ENCODE measurements at places on chromosomes 3 and 15. TPM values are rescaled to one million over a fixed set of nuclear protein-coding genes. Genes with fewer than 3 reads are reported as not detected.
A peak's percentile ranks its signal among the peaks of the same experiment; 100 is the strongest.

GRCh38 chr3:12574131-12574530 is 17.2 kb downstream of the MKRN2 start:
- DNase-seq: no peak

DNA sequence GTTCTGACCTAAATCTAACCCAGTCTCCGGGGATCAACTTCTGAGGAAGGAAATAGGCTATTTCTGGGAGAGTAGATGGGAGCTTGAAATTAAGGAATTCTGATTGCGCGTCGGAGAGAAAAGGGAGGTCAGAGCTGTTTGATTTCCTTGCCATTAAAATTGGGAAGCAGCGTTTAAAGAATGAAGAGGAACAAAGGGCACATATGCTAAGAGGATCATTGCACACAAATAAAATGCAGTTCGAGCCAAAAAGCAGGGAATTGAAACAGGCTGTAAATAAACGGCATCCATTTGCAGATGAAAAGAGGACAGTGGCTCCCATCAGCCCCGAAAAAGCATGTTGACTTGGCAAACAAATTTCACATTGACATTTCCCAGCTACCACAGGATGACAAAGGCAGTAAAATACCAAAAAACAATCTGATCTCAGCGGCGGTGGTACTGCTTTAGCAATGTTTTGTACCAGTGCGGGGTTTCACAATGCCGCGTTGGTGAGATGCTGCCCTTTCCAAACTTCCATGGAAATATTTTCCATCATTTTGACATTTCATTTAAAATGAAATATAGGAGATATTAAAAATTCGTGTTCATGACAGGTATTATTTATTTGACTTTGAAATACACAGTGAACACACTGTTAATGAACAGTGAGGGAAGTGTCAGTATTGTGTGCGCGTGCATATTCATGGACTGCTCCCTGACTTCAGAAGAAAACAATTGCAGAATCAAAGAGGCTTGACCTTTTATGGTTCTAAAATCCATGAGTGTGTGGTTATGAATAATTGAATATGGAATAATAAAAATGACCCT is 108.8 kb downstream of the SQOR start:
- DNase-seq: no peak

GRCh38 chr15:36364377-36364776 is 215.0 kb upstream of the CDIN1 start:
- DNase-seq: no peak

GRCh38 chr3:42133500-42134298 is 42.5 kb downstream of the TRAK1 start:
- DNase-seq: no peak

- DNase-seq: no peak
Observed at GRCh38 chr3:111993038-111993437, 5.7 kb upstream of the TAGLN3 start.

DNA sequence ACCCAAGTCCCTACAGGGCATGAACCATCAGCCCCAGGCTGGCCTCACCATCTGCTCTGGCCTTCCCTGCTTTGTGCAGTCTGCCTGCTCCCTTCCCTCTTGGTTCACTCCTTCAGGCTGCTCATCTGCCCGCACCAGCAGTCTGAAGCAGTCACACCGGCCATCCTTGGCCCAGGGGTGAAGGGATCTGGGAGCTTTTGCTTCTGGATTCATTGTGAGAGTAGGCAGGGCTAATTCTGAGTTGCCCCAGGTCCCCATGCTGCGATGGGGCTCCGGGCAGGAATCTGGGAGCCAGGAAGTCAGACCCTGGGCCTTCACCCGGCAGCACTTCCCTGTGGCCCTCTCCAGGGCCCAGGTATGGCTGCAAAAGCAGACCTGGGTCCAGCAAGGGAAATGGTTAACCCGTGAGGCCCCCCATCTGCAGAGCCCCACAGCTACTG is 99.7 kb downstream of the VGLL4 start:
- DNase-seq: no peak

DNA sequence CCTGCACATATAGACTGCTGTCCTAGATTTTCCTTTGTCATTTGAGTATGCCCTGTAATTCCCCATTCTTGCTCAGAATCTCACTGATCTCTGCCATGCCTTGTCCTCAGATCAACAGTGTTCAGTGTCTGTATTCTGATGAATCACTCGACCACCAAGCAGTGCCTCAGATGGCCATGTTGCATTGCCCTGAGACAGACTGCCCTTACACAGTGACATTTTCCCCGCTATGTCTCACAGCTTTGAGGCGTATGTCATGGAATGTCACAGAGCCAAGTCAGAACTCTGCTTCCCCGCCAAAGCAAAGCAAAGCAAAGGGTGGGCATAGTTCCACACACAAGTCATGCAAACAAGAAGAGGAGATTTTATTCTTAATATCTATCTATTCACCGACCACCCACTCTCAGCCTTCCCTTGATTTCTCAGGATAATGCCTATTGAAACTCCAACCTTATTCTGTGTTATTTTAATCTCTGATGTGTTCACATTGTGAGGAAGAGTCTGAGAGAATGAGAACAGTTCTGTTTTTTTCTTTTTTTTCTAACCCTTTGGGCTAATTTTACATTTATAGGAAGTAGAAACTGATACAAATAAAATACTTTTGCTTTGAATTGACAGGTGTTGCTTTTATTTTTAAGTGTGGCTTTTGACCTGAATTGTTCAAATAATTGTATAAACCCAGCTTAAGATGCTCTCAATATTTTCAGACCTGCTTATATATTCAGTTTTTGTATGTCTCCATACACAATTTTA is 16.9 kb upstream of the PSMD6 start:
- no peak for DNase-seq

DNA sequence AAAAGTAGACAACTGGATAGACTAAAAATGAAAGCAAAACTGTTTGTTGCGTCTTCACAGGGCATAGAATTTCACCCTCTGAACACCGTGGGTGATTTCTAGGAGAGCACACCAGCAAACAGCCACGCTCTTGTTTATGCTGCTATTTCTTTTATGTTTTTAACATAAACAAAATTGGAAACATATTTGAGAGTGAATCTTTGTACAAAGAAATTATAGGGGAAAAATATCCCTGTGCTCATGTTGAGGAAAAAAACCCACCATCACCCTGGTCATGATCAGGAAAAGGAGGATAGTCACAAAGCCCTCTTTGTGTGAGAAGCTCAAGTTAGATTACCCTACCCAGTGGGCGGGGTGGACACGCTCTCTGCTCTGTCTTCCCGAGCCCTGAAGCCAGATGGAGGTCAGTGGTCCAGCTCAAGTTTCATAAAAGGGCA is 313.3 kb downstream of the SATB1 start:
- DNase-seq: peak; percentile 26

- DNase-seq: no peak
Observed at GRCh38 chr15:22878103-22878502, 39.6 kb downstream of the NIPA2 start.

GRCh38 chr15:63189941-63190768 is 749 bp downstream of the RAB8B start:
- no peak for DNase-seq

Gene ERICH6
- 1.0 TPM for polyA plus RNA-seq

Gene SYNPR
- 0.09 TPM for polyA plus RNA-seq

Gene MAP1A
- polyA plus RNA-seq: 9.6 TPM

Data from renal pelvis (tissue), 12 donors.